ENCODE measurements at places on chromosomes 11 and 22.

GRCh38 chr11:67584881-67585873 is 1.6 kb downstream of the GSTP1 start:
- DNase-seq, result no peak

- DNase-seq, result no peak
Observed at GRCh38 chr11:116697639-116698038, 75.1 kb downstream of the BUD13 start.

- no peak for DNase-seq
Observed at GRCh38 chr11:35531246-35531645, 5.8 kb upstream of the PAMR1 start.

DNA sequence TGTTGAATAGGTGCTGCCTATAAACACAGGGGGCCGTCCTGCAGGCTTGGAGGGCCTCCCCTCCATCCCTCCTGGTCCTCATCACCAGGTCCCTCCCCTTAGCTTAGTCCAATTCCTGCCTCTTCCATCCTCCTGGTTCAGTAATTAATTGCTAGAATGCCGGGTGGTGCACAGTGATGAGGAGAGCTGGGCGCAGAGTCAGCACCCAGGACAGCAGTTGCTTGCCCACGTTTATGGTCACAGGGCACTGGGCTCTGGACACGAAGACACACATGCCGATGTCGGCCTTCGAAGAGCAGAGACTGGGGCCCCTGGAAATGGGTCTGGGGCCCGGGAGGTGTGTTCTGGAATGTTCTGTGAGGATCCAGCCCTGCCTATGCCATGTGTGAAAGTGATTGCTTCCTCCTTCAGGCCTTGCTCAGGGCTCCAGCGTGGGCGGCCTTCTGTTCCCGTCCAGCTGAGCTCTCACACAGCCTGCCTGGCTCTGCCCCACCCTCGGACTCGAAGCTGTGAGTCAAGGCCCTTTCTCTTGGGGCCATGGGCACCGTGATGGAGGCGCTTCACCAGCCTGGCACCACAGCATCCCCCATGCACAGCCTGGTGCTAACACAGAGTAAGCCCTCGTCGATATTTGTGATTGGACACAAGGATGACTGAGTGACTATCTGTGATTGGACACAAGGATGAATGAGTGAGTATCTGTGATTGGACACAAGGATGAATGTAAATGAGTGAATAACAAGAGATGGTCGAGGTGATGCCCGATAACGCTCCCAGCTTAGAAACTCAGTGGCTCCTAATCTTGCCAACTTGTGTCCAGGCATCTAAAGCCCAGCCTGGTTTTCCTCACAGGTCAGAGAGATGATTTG is 884.7 kb downstream of the BRD1 start:
- DNase-seq, result no peak

GRCh38 chr22:46280999-46281623 is 13.3 kb downstream of the TTC38 start:
- DNase-seq, result no peak

DNA sequence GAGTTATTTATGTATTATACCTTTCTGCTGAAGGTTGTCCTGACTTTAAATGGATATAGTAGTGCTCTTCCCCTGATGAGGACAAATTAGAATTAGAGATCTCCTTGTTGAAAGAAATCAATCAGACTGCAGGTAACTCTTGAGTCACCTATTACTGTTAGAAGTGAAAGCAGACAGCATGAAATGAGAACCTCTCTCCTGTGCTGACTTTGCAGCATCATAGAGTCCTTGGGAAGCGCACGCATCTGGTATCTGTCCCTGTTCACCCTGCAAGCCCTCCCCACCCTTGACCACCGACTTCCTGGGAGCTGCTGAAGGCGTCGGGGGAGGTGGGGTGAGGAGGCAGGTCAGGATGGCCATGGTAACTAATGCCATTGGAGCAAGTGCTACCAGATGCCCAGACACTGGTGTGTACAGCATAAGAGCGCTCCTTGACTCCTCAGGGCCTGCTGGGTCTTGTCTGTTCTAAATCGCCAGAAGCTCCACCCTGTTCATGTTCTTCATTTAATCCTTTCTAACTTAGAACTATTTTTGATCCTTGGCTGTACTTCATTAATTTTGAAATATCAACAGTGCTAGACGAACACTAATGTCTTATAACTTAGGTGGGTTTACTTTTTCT is 143.9 kb downstream of the WNT7B start:
- DNase-seq, result no peak

DNA sequence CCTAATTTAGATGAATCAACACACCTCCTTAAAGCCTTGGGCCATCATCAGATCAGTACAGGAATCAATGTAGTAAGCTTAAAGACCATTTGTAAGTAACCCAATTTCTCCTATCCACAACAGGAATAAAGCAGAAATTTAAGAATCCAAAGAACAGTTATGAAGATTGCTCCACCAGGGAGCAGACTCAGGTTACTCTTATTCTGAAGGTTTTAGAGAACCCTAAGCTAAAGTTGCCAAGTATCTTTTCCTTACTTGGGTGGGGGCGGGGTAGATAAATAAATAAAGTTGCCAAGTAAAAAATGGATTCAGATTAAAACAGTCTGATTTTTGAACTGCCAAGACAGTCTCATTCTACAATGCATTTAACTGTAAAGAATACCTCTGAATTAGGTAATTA is 18.1 kb downstream of the CKAP5 start:
- DNase-seq, result no peak

- no peak for DNase-seq
Observed at GRCh38 chr11:46210133-46210636, 67.3 kb upstream of the CREB3L1 start.

- DNase-seq, result no peak
Observed at GRCh38 chr11:65136515-65137096, 2.3 kb upstream of the SYVN1 start.

DNA sequence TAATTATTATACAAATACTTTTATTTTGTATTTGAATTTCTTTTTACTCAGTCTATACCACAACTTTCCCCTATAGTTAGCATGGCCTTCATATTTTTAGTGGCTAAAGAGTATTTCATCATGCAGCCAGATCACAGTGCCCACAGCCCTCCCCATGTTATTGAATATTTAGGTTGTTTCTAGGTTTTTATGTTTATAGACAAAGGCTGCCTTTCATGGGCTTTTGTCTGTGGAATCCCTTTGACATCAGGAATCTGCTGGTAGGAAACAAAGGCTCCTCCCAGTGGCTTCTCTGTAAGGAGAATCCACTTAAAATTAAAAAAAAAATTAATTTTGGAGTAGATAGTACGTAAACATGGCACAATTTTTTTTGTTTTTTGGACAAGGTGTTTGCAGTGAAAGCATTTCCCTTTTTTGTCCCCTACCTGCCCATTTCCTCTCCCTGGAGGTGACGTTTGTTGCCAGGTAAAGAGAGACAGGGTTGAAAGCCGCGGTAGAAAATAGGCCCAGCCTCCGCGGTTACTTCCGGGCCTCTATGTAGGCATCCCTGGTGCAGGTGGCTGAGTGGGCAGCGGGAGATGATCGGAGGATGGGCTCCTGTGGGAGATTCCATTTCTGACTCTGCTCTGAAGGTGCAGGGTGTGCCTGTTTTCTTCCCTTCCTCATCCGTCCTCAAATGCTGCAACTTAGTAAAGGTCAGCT is 82.2 kb upstream of the OR4B1 start:
- no peak for DNase-seq

GRCh38 chr11:67120881-67121710 is 2.0 kb downstream of the KDM2A start:
- no peak for DNase-seq

Data from stimulated activated CD8-positive, alpha-beta memory T cell treated with anti-CD3 and anti-CD28 coated beads, Interleukin-15, amount 100 ng/mL, for 48 hours (primary cell).